ENCODE measurements at places on chromosomes 2 and 18.
A peak's percentile ranks its signal among the peaks of the same experiment; 100 is the strongest.

GRCh38 chr2:155633887-155634570 is 698.5 kb downstream of the NR4A2 start:
- DNase-seq: no peak

- DNase-seq: no peak
Observed at GRCh38 chr18:11071300-11071699, 78.1 kb downstream of the PIEZO2 start.

DNA sequence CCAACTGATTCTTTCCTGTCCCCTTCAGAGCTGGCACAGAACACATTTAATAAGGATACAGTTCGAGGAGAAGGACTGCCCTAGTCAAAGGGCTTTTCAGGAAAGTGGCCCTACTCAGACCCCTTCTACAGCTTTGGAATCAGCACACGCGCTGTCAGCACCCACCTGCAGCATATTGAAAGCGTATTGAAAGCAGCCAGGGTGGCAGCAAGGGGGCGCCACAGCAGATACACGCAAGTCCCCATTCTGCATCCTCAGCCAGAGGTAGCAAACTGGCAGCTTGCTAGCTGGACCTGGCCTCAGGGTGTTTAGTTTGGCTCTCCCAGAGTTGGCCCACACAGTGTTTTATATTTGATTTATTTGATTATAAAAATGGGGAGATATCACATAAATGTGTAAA is 101.0 kb upstream of the NT5C1B start:
- no peak for DNase-seq

- no peak for DNase-seq
Observed at GRCh38 chr2:161250864-161251436, 57.3 kb upstream of the PSMD14 start.

GRCh38 chr2:146323564-146323963 is 1521.3 kb upstream of the ACVR2A start:
- DNase-seq: no peak

DNA sequence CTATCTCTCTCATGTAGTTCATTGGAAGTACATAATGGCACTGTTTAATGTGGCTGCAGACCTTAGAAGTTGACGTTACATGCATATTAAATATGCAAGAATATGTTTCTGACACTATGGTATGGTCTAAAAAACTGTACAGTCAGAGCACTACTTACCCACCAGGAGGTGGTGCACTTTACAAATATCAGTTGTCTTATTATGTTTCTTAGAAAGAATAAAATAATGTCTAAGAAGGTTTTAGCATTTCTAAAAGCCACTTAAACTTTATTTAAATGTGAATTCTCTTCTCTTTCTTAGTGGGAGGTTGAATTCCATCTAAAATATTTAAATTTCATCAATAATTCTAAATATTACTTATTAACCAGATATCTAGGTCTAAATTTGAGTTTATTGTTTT is 4.3 kb downstream of the TMEFF2 start:
- DNase-seq: no peak

GRCh38 chr2:55061523-55062344 is 11.5 kb upstream of the RTN4 start:
- no peak for DNase-seq

DNA sequence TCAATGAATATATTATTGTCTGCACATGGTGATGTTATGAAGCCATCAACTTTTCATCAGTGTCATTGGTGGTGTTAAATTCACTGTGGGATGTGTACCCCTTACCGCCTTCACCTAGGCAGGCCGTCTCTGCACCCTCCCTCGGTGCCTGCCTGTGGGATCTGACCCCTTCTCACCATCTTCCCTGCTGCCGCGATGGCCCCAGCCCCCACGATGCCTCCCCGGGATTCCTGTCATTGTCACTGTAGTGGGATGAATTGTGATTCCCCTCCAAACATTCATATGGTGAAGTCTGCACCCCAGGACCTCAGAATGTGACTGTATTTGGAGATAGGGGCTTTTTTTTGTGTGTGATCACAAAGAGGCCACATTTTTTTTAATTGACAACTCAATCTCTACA is 198.3 kb upstream of the HS6ST1 start:
- no peak for DNase-seq

- peak; percentile 32 for DNase-seq
Observed at GRCh38 chr2:62313449-62314227, 117.7 kb downstream of the B3GNT2 start.

DNA sequence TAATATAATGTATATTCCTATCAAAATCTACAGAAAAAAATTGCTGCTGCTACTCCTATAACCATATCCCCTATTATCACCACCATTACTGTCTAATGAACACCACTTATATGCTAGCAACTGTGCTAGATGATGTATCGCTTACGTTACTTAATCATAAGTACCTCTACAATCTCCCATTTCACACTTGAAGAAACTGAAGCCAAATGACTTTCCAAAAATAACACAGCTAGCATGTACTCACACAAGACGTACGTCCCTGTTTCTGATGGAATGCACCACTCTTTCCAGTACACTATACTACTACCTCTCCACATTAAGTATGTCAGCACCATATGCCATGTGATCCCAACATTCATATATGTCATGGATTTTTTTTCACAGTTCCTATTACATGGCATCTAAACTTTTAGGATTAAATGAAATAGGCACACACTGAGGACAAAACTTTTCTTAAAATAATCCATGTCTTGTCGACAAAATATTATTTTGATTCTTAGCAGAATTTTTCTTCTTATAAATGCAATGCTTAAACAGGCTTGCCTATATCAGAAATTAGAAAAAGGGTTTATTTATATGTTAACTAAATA is 112.8 kb downstream of the NBAS start:
- no peak for DNase-seq

DNA sequence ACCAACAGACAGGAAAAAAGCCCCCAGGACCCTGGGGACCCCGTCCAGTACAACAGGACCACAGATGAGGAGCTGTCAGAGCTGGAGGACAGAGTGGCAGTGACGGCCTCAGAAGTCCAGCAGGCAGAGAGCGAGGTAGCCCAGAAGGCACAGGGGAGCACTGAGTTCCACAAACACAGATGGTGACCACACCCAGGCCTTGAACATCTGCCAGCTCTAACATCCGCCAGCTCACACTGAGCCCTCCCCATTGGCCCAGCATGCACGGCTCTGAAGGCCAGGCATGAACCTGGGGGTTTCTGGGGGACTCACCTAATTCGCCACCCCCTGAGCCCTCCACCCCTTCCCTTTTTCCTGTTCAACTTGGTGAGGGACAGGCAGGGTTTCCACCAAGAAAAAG is 25.6 kb upstream of the PRLH start:
- no peak for DNase-seq

GRCh38 chr18:44835703-44836102 is 155.0 kb downstream of the SETBP1 start:
- no peak for DNase-seq

DNA sequence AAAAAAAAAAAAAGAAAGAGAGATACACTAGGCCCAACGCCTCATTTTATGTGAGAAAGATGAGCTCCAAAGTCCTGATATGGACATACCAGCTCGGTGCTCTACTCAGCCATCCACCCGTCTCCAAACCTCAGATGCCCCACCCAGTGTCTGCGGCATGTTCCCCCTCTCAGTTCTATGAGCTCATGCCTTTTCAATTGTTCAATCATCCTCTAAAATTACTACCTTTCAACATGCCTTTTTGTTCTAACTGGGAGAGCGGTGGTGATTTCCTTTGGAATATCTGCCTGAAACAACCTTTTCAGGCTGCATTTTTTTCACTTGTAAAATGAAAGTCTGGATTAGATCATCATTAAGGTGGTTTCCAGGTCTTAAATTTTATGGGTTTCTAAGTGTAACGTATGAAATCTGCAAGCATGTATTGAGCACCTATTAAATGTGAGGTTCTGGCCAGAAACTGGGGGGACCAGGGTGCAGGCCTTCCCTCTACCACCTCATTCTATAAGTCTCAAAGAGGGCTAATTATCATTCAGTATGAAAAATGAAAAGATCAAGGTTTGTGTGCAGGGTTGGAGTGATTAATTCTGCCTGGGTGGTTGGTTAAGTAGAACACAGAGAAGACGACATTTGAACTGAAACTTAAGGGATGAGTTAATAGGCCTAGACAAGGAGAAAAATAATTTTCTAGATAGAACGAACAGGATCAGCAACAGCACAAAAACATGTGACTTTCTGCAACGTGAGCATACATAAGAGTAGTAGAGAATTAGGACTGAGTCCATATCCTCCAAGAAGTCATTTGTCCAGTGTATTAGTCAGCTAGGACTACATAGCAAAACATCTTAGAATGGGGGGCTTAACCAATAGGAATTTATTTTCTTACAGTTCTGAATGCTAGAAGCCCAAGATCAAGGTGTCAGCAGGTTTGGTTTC is 87.4 kb upstream of the GLS start:
- DNase-seq: no peak

DNA sequence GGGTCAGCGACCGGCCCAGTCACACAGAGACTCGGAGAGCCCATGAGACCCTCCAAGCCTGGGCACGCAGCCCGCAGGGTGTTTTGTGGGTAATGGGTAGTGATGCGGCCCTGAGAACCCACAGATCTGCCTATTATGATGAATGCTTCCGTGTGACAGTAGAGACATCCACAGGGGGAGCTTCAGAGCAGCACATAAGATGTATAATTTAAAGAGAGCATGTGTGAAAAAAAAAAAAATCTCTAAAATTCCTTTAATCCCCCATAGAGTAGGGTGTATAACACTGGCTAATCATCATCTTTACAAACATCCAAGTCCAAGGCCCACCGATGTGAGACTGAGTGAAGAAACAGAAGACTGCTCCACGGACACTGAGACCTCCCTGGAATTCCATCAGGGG is 34.6 kb downstream of the BIN1 start:
- DNase-seq: no peak

DNA sequence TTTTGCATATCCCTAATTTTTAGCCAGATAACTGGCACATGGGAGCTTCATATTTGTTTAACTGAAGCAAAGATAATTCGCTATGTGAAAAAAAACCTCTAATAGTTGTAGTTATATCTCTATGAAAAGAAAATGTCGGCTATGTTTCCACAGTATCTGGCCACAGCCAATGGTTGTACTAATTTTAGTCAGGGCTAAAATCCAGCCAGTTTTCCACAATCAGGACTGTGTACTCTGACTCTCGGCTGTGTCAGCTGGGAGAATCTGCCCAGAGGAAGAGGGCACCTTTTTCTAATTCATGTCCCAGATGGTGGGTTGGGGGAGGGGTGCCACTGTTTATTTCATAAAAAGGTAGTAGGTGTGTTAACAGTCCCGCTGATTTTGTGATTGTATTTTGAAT is 38.8 kb downstream of the STRADB start:
- no peak for DNase-seq
